AG10803 (cell line): ENCODE measurements at places on chromosomes 16 and 17.
A peak's percentile ranks its signal among the peaks of the same experiment; 100 is the strongest.

DNA sequence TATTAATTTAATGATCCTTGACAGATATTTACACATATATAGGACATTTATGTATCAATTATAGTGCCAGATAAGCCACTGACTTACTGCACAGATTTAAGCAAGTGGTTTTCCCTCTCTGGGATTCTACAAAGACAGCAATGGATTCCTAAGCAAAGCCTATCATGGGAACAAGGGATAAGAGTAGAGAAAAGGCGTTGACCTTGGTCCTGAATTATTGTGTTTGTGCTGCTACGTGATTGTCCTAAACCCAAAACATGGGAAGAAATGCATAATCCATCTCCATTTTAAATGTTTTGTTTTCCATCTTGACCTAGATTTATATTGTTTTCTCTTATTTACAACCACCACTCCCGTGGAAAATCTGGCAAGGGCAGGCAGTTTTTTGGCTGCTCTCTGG is 14.0 kb downstream of the SLFN11 start:
- DNase-seq = no peak

DNA sequence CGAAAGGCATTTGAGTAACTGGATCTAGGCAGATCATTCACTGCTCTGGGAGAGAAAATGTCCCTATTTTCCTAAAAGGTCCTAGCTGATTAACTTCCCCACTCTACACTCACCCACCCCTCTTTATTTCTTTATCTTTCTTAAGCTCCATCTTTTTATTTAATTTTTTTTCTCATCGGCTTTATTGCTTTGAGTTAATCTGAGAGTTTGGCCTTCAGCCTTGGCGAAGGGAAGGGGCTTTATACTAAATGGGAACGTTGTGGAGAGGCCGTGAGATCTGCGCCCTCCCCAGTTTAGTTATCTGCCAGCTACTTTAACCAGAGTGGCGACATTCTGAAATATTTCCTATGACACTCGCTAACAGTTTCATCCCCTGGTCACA is 882 bp upstream of the TOX3 start:
- no peak for DNase-seq

DNA sequence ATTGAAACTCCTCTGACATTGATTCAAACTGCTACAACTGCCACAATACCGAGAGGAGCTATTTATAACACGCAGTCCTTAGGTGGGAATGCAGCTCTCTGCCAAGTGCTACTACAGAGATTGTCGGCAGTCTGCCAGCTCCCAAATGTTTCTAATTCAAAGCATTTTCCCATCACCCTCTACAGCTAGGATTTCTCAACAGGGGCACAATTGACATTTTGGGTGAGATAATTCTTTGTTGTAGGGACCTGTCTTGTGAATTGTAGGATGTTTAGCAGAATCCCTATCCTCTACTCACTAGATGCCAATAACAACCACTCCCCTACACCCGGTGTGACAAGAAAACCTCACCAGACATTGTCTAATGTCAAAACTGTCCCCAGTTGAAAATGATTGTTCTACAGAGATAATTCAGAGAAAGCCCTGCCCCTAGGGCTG is 7.8 kb upstream of the N4BP1 start:
- peak; percentile 88 for DNase-seq

DNA sequence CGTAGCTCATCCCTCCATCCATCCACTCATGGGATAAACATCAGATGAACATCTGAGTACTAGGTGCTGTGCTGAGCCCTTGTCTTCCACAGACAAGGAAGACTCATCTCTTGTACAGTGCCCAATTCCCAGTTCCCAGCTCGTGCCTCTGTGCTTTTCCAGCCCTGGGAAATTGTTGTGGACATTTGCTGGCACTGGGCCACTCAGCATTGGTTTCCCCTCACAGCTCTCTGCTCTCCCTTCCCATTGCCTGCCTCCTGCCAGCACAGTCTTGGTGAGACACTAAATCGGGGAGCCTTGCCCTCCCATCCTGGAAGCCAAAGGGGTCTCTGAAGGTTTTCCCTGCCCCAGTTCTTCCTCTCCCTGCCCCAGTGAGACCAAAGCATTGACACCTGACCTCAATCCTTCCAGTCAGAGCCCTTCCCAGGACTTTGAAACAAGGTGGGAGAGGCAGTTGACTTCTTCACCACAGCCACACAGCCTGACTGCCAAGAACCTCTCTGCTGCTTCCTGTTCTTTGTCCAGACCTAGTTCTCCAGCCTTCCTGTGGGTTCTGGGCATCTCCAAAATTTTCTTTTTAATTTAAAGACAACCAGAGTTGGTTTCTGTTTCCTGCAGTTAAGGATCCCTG is 50.2 kb downstream of the WSB1 start:
- peak; percentile 17 for DNase-seq

GRCh38 chr17:5557485-5557884 is 26.8 kb downstream of the NLRP1 start:
- peak; percentile 67 for DNase-seq

- no peak for DNase-seq
These were observed 1343.6 kb downstream of the TP53TG3F start for GRCh38 chr16:34802848-34803599.

DNA sequence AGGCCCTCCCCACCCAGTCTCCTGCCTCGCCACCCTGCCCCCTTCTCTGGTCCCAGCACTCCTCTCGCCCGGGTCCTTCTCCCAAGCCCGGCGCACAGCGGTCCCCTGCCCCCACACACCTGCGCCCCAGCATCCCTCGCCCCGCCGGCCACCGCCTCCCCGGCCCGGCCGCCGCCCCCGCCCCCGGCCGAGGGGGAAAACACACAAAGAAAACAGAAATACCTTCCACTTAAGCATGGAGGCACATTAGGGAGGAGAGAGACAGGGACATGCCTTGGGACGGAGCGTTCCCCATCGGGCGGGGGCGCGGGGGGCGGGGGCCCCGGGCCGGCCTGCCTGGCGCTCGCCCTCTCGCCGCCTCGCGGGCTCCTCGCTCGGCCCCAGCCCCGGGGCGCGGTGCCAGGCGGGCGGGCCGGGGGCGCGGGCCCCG is 326 bp downstream of the SRCIN1 start:
- DNase-seq = no peak

DNA sequence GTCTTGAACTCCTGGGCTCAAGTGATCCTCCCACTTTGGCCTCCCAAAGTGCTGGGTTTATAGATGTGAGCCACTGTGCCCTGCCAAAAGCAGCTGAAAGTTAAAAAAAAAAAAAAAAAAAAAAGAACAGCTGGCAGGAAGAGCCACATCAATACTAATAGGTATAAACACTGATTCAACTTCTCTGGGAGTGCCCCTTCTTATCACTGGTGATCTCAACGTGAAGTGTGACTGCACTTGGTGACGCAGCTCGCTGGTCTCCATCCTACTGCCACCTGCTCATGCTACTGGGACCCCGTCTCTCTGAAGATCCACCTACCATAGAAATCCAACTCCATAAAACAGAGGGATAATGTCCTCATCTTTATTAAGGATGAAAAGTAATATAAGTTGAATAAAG is 40.8 kb downstream of the RNF157 start:
- DNase-seq = no peak

- DNase-seq = no peak
These were observed 5.8 kb upstream of the CPNE7 start for GRCh38 chr16:89569506-89570341.

GRCh38 chr17:8118769-8119580 is 661 bp upstream of the ALOXE3 start:
- peak; percentile 78 for DNase-seq
